ENCODE measurements at places on chromosomes 4 and X.
A peak's percentile ranks its signal among the peaks of the same experiment; 100 is the strongest.

- DNase-seq, result peak; percentile 46
These were observed 126.6 kb downstream of the ASB9 start for GRCh38 chrX:15143050-15143824.

GRCh38 chr4:153137677-153138630 is 66.3 kb upstream of the TRIM2 start:
- no peak for DNase-seq

DNA sequence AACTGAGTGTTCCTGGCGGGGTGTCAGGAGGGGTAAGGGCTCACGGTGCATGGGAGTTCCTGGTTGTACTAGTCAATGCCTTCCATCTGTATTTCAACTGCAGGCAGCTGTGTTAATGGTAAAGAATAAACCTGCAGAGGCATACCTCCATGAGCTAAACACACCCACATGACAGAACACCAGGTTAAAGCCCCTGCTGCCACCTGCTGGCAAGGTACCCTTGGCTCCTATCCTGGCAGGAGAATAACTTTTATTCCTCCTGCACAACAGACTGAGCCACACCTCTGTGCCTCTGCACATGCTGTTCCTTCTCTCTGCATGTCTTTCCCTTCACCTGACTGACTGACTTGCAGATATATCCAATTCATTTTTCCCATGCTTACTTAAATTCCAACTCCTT is 11.1 kb downstream of the ITIH6 start:
- no peak for DNase-seq

GRCh38 chrX:39854772-39855747 is 242.7 kb downstream of the BCOR start:
- DNase-seq, result no peak

GRCh38 chr4:2852481-2852921 is 8.9 kb downstream of the ADD1 start:
- no peak for DNase-seq

GRCh38 chr4:8656711-8657380 is 64.3 kb downstream of the CPZ start:
- DNase-seq, result no peak

DNA sequence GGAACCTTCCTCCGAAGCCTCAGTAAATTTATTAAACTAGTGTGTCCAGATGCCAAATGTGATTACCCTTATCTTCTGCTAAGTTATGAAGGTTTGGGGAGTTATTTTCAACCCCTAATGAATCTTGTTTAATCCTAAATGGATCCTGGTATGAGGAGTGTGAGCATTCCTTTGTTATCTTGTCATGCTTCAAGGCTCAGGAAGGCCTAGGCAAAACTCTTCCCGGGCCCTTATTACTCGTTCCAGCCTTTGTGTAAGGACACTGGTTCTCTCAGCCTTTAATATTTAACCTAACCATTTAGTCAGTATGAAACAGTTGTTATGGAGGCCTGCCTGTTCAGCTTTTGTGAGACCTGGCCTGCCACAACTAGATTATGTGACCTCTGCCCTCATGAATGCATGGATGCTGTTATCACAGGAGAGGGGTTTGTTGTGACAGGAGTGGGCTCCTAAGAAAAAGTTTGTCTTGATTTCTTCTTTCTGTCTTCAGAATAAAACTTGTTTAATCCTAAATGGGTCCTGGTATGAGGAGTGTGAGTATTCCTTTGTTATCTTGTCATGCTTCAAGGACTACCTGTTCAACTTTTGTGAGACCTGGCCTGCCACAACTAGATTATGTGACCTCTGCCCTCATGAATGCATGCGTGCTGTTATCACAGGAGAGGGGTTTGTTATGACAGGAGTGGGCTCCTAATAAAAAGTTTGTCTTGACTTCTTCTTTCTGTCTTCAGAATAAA is 181.7 kb downstream of the SLC39A8 start:
- no peak for DNase-seq

GRCh38 chr4:98969878-98970785 is 25.4 kb upstream of the METAP1 start:
- DNase-seq, result no peak

GRCh38 chrX:115367455-115367854 is 77.9 kb downstream of the LUZP4 start:
- DNase-seq, result no peak

GRCh38 chr4:40388239-40388638 is 53.1 kb downstream of the CHRNA9 start:
- DNase-seq, result no peak

- no peak for DNase-seq
These were observed 238.2 kb downstream of the MGST2 start for GRCh38 chr4:139903845-139904244.

DNA sequence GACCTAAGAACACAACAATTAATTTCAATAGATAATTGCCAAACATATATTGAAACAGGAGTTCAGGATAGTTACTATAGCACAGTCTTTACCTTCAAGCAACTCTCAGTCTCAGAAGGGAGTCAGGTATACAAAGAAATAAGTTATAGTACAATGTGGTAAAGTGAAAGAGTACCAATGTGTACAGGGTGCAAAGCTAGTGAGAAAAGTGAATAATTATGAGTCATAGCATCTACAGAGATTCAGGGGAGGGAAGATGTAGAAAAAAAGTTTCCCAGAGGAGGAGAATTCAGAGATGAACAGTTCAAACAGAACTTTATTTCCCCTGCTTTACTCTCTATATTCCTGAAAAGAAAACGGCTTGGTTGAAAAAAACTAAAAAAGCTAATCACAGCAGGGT is 22.7 kb upstream of the DKK2 start:
- no peak for DNase-seq

- no peak for DNase-seq
These were observed 50.8 kb upstream of the TXK start for GRCh38 chr4:48184882-48185281.

DNA sequence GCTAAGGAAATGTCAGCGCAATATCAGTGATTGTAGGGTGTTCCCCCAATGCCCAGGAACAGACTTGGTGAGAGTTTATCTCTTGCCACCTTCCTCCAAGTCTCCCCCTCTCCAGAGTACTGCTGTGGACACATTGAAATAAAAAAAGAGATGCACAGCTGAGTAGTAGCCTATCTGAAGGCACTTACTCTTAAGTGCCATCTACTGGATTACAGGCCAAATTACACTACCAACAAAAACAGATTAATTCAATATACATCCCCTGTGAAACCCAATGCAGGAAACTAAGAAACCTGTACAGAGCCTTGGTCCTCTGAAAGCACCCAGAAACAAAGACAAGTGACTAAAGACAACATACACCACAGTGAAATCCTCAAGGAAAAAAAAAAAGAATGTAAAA is 460.3 kb downstream of the ZIC3 start:
- no peak for DNase-seq

- DNase-seq, result no peak
These were observed 12.6 kb downstream of the HTRA3 start for GRCh38 chr4:8282134-8282641.

DNA sequence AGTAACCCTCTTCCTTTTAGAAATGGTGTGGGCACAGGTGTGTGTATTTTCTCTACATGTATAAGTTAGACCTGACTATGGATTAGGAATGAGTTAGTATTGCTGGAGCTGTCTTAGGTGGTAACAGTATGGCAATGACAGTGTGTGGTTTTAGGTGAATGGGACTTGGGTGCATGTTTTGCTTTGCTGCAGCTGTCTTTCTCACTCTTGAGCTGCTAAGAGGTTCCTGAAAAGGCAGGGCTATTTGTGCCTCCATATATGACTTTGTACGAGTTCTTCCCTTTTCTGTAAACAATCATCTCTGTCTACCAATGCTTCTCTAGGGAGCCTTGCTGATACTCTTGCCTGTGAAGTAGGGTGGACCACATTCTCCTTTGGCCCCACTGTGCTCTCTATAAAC is 234.8 kb upstream of the HHIP start:
- no peak for DNase-seq

DNA sequence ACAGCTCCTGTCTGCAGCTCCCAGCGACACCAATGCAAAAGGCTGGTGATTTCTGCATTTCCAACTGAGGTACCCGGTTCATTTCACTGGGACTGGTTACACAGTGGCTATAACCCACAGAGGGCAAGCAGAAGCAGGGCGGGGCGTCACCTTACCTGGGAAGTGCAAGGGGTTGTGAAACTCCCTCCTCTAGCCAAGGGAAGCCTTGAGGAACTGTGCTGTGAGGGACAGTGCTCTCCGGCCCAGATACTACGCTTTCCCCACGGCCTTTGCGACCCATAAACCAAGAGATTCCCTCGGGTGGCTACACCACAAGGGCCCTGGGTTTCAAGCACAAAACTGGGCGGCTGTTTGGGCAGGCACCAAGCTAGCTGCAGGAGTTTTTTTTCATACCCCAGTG is 218.9 kb downstream of the PPP3CA start:
- no peak for DNase-seq

DNA sequence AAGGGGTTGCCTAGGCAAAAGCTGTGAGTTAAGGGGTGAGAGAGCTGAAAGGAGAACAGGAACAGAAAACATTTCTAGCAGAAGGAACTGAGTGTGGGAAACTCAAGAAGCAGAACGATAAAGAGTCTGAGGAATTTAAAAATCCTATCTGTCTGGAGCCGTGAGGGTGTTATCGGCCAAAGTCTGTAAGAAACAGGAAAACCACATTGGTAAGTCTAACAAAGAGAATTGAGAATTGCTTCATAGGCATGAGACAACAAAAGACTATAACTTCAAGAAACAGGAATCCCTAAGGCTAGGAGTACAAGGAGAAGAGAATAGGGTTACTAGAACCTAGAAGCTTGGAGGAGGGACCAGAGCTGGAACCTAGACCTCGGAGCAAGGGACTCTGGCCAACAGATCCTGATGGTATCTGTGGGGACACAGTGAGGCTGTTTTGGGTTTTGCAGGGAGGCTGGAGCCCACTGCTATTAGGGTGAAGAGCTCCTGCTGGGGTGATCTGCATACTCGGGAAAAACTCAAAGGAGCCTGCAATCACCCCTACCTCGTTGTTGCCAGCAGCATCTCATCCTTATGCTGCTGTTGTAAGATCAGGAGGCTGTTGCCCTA is 175.6 kb downstream of the FBXO8 start:
- no peak for DNase-seq

GRCh38 chrX:74318672-74319071 is 14.7 kb downstream of the ZCCHC13 start:
- no peak for DNase-seq

DNA sequence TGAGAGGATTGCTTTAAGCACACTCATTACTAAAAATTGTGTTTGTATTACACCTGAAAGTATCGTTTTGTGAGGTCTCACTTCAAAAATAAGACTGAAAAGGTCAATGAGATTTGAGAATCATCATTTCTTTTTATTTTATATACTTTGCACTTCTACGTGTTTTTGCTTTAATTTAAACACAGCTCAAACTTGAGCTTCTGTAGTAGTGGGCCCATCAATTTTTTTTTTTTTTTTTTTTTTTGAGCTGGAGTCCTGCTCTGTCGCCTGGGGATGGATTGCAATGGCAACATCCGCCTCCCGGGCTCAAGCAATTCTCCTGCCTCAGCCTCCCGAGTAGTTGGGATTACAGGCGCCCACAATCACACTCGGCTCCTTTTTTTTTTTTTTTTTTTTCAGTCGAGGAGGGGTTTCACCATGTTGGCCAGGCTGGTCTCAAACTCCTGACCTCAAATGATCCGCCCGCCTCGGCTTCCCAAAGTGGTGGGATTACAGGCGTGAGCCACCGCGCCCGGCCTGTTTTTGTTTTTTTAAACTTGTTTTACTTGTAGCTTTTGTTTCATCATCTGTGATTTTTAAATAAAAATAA is 1.5 kb downstream of the GSTCD start:
- DNase-seq, result no peak

GRCh38 chrX:9656277-9656676 is 109.4 kb downstream of the GPR143 start:
- DNase-seq, result no peak

GRCh38 chrX:7542587-7543380 is 300.2 kb upstream of the VCX start:
- DNase-seq, result no peak

GRCh38 chr4:70152088-70152487 is 1.9 kb upstream of the PRR27 start:
- DNase-seq, result no peak

All from NCI-H2107 (cell line).